ENCODE measurements at places on chromosomes 2 and 18.

- no peak for DNase-seq
Measured at GRCh38 chr2:101004620-101005325, 2.7 kb downstream of the RPL31 start.

DNA sequence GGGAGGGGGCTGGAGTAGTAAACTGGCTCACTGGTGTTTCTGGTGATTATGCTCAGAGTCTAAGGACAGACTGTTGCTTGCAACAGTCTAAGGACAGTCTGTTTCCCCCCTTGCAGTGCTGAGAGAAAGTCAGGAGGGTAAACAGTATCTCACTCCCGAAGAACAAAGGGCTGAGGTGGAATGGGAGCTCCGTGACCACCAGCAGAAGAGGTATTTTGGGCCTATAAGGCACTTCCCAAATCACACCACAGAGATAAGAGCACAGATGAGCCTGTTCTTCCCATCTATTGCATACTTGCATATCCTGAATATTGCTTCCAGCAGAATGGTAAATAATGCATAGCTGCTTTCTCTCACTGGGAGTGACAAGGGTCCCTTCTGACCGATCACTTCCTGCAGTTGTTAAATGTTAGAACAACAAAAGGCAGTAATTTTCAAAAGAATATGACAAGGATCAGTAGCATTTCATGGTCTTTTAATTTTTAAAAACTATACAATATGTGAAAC, 160.4 kb upstream of the LYPD1 start:
- no peak for DNase-seq

DNA sequence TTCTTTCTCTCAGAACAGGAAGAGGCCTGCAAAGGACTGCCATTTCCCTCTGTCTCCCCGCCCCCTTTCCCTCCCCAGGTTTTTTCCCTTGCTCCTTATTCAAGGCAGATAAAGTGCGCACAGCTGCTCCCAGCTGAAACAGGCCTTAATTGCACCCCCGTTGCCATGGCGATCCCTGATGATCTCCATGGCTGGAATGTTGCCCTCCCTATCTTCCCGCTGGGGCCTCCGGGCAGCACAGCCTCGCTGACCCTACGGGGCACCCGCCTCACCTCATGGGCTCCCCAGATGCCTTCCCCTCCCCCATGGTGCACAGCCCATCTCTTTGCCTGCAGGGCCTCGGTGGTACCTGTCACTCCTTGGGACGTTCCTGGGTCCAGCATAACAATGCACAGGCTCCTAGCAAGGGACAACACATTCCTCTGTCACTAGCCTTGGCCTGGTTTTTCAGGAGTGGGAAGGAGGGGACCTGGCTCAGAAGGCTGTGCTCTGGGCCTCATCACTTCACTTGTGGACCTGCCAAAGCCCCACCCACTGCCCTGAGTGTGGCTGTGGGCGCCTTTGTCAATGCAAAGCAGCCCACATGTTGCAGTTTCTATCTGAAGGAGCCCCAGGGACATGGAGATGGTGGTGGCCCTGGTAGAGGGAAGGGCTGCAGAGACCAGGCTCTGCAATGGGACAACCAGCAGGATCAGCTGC, 115.0 kb downstream of the CELF4 start:
- no peak for DNase-seq

GRCh38 chr2:14678761-14679160, 46.2 kb downstream of the LRATD1 start:
- DNase-seq: no peak

DNA sequence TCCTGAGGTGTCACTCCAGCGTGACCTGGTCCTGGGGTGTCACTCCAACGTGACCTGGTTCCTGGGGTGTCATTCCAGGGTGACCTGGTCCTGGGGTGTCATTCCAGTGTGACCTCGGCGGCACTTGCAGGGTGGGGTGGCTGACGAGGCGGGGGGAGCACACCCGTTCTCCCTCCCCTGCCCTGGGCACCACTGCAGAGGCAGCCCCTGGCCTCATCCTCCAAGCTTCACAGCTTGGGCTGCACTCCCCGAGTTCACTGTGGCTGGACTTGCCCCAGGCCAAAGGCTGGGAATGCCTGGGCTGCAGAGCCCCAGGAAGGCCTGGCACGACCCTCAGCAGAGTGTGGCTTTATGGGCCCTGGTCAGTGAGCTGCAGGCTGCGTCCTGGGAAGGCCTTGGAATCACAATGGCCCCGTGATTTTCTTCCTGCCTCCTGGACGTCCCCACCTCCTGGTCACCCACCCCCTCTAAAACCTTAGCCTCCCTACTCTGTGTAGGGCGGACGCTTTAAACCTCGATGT, 88.3 kb downstream of the NFATC1 start:
- no peak for DNase-seq

DNA sequence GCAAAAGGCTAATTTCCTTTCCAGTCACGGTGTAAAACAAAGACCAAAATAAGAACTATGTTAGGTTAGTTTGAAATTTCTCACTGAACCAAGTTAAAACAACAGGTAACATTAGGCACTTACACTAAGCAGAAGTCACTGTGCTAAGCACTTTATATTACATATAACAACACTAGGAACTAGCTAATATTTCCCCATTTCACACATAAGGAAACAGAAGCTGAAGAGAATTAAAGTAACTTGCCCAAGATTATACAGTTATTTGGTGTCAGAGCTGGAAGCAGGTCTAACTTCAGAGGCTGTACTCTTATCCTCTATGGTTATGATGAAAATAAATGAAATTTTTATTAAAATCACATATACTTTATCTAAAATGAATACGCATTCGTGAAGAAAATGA, 5.9 kb downstream of the ITSN2 start:
- DNase-seq: no peak

GRCh38 chr2:195473862-195474261, 183.2 kb upstream of the SLC39A10 start:
- peak; percentile 11 for DNase-seq

GRCh38 chr18:28013066-28013465, 163.9 kb downstream of the CDH2 start:
- DNase-seq: no peak

GRCh38 chr2:180141600-180141999, 134.5 kb upstream of the CWC22 start:
- no peak for DNase-seq

- DNase-seq: no peak
Measured at GRCh38 chr2:223088866-223089265, 36.9 kb downstream of the KCNE4 start.

- DNase-seq: peak; percentile 34
Measured at GRCh38 chr18:67232406-67232805, 284.1 kb downstream of the DSEL start.

DNA sequence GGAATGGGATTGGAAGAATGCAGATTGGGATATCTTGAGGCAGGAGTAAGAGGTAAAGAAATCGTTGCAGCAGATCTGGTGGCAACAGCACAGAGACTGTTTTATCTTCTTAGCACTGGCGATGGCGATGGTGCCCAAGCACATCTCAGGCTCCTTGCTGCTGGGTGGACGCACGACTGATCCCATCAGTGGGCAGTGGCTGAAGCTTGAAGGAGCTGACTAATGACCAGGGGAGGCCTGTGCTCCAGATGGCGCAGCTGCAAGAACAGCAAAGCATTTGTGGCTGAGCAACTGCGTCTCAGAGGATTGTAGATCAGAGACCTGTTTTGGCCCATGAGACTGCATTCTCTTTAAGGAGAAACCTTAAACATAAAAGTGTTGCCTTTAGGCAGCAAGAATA, 54.6 kb downstream of the GALR1 start:
- no peak for DNase-seq

GRCh38 chr18:2606335-2606734, 35.0 kb downstream of the NDC80 start:
- DNase-seq: peak; percentile 3

DNA sequence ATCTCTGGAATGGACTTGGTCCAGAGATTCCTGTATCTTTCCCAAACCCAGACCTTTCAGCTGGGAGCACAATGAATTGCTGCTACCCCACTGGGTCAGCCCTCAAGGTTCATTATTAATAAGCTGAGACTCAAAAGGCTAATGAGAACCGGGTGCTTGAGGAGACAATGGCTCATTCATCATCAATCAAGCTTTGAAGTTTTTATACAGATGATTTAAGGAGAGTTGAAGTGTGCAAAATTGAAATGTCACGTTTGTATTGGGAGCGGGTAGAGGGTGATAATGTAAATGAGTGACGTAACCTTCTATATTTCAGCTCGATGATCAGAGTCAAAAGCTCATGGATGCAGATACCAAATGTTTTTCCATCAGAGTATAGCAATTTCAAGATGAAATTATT, 744.9 kb downstream of the ERBB4 start:
- no peak for DNase-seq

GRCh38 chr2:101858910-101859309, 132.8 kb upstream of the IL1R2 start:
- DNase-seq: no peak

DNA sequence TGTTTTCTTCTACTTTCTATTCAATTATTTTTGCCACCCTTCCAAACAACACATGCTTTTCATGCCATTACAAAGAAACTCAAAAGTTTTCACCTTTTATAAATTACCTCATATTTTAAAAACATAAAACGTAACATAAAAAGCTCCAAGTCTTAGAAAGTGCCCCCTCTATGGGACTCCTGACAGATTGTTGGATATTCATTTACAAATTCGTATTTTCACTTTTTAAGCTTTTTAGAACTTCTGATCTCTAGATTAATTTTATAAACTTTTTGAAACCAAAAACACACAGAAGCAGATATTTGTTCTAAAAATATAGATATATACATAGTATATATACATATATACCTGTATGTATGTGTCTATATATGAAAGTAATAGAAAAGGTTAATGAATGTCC, 1.5 kb downstream of the COL5A2 start:
- DNase-seq: no peak

DNA sequence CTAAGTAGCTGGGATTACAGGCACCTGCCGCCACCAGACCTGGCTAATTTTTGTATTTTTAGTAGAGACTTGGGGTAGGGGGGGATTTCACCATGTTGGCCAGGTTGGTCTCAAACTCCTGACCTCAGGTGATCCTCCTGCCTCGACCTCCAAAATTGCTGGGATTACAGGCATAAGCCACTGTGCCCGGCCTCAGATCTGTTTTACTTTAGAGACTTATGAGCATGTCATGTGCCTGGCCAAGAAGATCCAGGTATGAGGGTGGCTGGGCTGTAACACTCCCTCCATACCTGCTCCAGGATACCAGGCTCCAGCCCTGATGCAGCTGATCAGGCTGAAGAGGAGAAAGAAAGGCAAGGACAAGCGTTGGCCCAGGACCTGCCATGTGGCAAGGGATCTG, 125.0 kb downstream of the LPIN1 start:
- DNase-seq: no peak

- DNase-seq: no peak
Measured at GRCh38 chr2:20604951-20605381, 45.9 kb downstream of the HS1BP3 start.

DNA sequence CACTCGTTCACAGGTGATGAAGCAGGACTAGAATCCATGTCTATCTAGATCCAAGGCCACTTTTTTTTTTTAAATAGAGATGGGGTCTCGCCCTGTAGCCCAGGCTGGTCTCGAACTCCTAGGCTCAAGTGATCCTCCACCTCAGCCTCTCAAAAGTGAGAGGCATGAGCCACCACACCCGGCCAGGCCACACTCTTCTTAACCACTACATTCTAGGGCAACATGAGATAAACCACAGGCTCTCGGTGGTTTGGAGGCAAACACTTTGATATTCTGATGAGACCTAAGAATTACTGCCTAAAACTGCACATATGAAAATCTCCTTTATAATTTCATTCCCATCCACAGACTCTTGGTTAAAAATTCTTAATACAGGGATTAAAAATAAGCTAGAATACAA, 51.8 kb downstream of the USP34 start:
- no peak for DNase-seq
